ENCODE measurements at places on chromosomes 5 and 9.

GRCh38 chr5:95384485-95385213, 6.5 kb upstream of the FAM81B start:
- no peak for DNase-seq

DNA sequence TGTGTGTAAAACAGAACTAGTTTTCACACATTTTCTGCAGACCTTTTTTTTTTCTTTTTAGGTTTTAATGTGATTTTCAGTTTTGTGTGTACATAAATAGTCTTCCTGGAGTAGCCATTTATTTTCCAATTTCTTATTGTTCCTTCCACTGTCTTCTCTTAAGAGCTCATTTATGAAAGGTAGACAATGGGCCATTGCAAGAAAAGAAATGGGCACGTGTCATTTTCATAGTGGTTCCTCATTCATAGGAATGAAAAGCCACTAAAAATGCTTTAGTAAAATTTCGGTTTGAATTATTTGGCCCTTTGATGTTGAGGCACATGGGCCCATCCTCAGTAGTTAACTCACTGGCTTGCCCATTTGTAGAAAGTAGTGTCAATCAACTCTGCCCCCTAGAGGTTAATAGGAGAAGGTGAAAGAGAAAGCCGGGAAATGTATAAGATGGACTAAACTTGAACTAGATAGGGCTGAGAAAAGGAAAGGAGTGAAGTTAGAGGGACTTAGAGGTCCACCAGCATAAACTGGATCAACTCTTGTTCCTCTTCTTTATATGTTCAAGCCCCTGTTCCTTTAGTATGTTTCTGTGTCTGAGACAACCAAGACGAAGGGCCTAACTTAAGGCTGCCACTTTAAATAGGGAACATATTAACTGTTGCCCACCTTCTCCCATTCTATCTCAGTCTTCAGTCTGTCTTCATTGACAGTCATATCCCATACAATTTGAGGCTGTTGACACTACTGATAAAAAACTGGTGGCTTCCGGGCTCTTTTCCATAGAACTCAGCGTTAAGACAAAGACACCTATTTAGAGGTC, 72.6 kb downstream of the SMARCA2 start:
- no peak for DNase-seq

DNA sequence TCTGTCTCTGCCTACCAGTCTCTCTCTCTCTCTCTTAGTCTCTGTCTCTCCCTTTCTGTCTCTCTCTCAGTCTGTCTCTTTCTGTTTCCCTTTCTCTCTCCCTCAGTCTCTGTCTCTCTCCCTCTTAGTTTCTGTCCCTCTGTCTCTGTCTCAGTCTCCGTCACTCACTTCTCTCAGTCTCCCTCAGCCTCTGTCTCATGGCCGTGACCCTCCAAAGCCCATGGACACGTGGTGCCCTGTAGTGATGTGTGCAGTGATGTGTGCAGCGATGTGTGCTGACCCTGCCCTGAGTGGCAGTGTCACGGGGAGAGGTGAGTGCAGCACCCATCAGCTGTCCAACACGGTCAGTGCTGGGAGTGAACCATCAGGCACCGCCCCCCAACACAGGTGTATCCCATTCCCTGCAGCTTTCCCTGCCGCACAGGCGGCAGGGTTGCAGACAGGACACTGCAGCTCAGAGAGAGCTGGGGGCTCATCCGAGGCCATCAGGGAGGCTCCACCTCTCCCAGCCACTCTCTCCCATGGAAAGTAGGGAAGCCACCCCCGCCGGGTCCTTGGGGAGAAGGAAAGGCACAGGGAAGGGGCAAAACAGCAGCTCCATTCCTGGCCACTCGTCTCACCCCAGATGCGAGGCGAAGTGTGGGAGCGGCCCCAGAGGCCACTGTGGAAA, 794 bp upstream of the LRRC14B start:
- DNase-seq = no peak

DNA sequence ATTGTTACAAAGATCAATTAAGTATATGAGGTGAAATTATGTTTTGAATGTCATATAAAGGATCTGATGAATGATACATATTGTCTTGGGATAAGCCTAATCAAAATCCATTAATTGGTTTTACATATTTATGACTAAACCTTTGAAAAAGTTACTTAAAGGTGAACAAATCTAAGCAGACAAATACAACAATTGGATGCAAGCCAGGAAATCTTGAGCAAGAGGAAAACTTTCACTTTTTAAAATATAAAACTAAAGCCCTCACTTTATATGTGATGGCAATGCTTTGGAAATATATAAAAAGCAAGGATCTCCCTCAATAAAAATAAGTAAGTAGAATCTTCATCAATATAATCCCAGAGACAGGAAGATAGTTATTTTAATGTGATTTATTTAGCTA, 80.1 kb downstream of the EDIL3 start:
- DNase-seq = no peak

DNA sequence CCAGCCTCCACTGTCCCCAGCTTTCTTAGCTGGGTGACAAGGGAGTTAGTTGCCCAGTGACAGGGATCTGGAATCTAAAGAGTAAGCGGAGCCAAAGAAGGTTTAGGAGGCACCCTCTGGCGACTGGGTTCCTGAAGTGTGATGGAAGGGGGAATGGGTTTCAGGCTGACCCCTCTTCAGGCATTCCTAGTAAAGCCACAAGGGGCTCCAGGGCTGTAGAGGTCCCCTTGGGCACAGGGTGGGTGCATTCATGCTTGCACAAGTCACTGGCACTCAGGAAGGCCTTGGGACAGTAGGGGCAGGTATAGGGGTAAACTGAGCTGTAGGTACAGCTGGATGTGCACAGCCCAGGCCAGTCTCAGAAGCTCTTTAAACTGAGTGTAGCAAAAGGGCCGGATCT, 74.2 kb downstream of the CPLANE1 start:
- DNase-seq = no peak

DNA sequence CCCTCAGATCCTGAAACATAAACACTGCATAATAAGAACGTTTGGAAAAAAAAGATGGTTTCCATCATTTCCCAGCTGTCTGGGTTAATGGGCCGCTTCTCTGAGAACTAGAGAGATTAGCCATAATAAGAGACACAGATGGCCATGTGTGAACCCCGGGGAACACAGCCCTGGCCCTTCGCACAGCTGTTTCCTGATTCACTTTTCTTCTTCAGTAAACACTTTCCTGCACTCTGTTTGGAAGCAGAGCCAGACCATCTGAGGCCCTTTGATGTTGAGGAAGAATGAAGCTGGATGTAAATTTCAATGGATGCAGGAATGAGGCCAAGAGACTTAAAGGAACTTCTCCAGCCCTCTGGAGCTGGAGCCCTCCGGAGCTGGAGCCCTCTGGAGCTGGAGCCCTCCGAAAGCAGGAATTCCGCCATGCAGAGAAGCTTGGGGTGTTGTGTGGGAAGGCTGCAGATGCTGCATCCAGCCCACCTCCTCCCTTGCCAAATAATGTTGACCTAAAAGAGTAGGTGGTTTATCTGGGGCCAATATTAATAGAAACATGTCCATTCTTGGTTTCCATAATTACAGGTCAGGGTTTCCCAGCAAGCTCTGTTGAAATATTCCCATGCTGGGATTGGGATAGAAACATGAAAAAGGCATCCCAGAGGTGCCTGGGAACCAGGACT, 218.9 kb downstream of the NXNL2 start:
- DNase-seq = no peak

- no peak for DNase-seq
These were observed 30.4 kb upstream of the BARHL1 start for GRCh38 chr9:132552041-132552440.

- DNase-seq = no peak
These were observed 12.5 kb upstream of the PRLR start for GRCh38 chr5:35242702-35243258.

GRCh38 chr5:57499262-57500050, 16.8 kb upstream of the ACTBL2 start:
- no peak for DNase-seq

DNA sequence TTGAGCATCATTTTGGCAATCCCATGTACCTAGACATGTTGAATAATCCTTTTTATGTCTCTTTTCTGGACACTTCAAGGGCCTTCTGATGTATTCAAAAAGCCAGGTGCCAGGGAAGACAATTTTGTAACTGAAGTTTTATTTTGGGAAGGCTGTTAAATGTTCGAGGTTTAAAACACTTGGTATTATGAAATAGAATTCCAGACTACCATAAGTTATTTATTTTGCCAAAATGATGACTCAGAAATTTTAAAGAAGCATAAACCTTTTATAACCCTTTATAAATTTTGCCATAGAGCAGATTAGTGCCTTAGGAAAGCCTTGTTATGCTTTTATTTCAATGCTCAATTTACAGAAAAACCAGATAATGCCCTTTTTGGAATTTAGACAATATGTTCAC, 30.3 kb upstream of the UHRF2 start:
- no peak for DNase-seq

- no peak for DNase-seq
These were observed 241.5 kb downstream of the TLE4 start for GRCh38 chr9:79813258-79813638.

DNA sequence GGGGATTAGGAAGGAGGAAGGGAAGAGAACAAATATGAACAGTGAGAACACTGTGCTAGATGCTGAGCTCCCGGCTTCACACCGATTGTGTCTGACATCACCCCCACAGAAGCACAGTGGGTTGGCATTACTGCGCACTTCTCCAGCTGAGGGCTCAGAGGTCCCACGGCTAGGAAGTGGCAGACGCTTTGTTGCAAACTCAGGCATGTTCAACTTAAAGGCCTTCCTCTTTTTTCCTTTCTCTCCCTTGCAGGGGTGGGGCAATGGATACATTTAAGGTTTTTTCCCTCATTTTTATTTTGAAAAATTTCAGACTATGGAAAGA, 15.5 kb upstream of the SHB start:
- DNase-seq = peak; percentile 47

GRCh38 chr5:95029569-95030366, 255.1 kb downstream of the MCTP1 start:
- DNase-seq = no peak

DNA sequence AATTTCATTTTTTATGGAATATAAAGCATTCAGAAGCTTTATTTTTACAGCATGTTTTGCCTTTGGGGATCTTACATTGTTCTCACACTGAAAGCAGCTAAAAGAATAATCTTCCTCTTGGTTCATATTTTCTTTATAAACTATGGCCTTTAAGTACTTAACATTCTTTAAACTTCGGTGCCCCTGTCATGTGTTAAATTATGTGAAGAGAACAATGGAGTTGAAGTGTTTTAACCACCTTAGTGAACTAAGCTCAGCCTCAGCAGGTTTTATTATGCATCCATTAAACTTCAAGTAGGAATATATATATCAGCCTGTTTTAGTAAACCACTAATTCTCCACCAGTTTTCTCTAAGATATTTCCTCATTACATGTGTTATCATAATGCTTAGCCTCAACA, 371.4 kb upstream of the CDH18 start:
- DNase-seq = no peak

DNA sequence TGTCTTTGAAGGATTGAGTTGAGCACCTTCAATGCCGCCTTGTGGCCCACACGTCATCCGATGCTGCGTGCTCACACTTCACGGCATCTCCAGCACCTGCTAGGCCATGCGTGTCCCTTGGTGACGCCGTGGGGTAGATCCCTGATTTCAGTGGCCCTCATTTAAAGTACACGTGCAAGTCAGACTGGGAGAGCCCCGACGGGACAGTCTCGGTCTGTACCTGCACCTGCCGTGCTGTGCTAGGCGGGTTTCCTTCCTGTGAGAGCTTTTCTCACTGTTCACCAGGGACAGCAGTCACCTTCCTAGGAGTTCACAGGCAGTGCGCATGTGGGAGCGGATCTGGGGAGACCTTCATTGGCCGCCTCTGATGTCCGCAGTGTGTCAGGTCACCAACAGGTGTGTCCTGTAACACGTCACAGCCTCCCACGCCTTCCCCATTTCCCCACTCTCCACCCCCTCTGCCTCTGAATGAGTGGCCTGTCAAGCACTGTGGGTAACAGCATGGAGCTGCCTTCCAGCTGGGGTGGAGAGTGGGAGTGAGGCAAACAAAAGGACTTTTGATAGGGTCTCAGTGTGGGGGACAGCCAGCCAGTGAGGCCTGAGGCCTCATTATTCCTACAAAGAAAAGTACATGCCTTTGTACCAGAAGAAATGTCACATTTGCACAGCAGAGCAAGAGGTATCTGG, 236.4 kb downstream of the FANCC start:
- DNase-seq = no peak

GRCh38 chr5:117161718-117162335, 587.2 kb upstream of the SEMA6A start:
- no peak for DNase-seq

DNA sequence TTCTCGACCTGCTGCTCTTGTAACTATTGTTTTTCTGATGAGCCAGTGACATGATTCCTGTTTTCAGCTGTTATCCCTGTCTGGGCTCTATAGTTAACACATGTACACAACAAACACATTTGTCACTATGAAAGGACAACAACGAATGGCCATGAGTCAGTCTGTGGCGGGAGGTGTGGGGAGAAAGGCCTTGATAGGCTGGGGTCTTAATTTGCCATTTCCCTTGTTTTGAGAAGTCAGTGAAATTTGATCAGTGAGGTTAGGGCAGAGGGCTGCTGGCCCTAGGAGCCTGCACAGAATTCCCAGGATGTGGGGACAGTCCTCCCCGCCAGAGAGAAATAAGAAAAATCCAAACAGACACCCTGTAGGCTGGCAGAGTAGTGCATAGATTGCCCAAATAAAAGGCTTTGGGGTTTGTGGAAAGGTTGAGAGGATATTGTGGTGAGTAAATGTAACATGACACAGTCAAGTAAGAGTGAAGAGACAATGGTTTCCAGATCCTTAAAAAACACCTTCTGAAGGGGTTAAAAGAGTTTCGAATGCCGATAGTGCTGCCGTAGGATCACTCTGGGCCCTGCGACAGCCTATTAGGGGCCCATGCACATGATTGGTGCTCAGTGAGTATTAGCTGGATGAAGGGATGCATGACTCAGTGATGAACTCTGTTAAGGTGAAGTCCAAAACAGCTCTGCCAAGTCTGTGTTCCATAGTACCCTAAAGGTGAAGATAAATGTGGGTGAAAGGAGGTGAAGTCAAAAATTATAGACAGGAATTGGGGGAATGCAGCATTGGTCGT, 110.9 kb upstream of the PRRC1 start:
- no peak for DNase-seq

- peak; percentile 96 for DNase-seq
These were observed 52.8 kb downstream of the IRF1 start for GRCh38 chr5:132437604-132438266.

- no peak for DNase-seq
These were observed 187.6 kb downstream of the COMMD10 start for GRCh38 chr5:116272281-116272941.

- no peak for DNase-seq
These were observed 133.1 kb downstream of the DOCK8 start for GRCh38 chr9:347667-348292.

- DNase-seq = no peak
These were observed 103.2 kb downstream of the PTTG1 start for GRCh38 chr5:160524827-160525226.

- no peak for DNase-seq
These were observed 17.8 kb upstream of the ZDHHC11 start for GRCh38 chr5:868428-869135.
